ENCODE measurements at places on chromosomes 1 and 21. TPM values are rescaled to one million over a fixed set of nuclear protein-coding genes. Genes with fewer than 3 reads are reported as not detected.

Gene XKR8
- 8.2 TPM for polyA plus RNA-seq

Gene E2F2
- 4.2 TPM for polyA plus RNA-seq

Gene ATP1A4
- polyA plus RNA-seq: not detected

Gene PPCS
- polyA plus RNA-seq: 76.9 TPM

Gene OLIG2
- not detected for polyA plus RNA-seq

Gene NFYC
- 89.7 TPM for polyA plus RNA-seq

Gene ARHGEF2
- 82.3 TPM for polyA plus RNA-seq

Gene GPR37L1
- polyA plus RNA-seq: 0.06 TPM

Gene EPHA2
- 12.9 TPM for polyA plus RNA-seq

Gene GPR153
- polyA plus RNA-seq: 9.2 TPM

Gene GDAP2
- 19.4 TPM for polyA plus RNA-seq

Gene SLC44A5
- 16.6 TPM for polyA plus RNA-seq

Gene RCAN3
- polyA plus RNA-seq: 8.6 TPM

Gene DNASE2B
- polyA plus RNA-seq: 0.08 TPM

Gene MAN1A2
- 38.7 TPM for polyA plus RNA-seq

Gene LCE1F
- polyA plus RNA-seq: not detected

Gene OR14K1
- polyA plus RNA-seq: not detected

Gene ZSWIM5
- polyA plus RNA-seq: 6.4 TPM

Gene CDC7
- 22.5 TPM for polyA plus RNA-seq

Gene TNFSF4
- 2.0 TPM for polyA plus RNA-seq

Gene RNU1-3
- not detected for polyA plus RNA-seq

Gene RGSL1
- not detected for polyA plus RNA-seq

Gene MCOLN2
- 0.69 TPM for polyA plus RNA-seq

Gene PCP4
- 13.5 TPM for polyA plus RNA-seq

Gene S100A7A
- not detected for polyA plus RNA-seq

Gene DNAJC6
- 6.8 TPM for polyA plus RNA-seq

Gene CATSPERE
- polyA plus RNA-seq: 2.1 TPM

Gene OR6K3
- polyA plus RNA-seq: 0.07 TPM

Gene FCER1G
- polyA plus RNA-seq: 16.1 TPM

Gene WNT2B
- polyA plus RNA-seq: 4.8 TPM

Gene GIPC2
- polyA plus RNA-seq: 12.8 TPM

Gene RHBG
- 18.6 TPM for polyA plus RNA-seq

Gene SPOCD1
- 0.62 TPM for polyA plus RNA-seq

Gene DHRS3
- 89.8 TPM for polyA plus RNA-seq

Gene UBE2U
- polyA plus RNA-seq: not detected

Gene CC2D1B
- polyA plus RNA-seq: 45.1 TPM

Gene F13B
- polyA plus RNA-seq: not detected

Gene ZNF648
- polyA plus RNA-seq: 0.33 TPM

Gene GJC2
- polyA plus RNA-seq: 0.68 TPM

Gene CFHR3
- polyA plus RNA-seq: 0.69 TPM

Gene DLGAP3
- polyA plus RNA-seq: 2.7 TPM

Gene PLPP3
- polyA plus RNA-seq: 126 TPM

Gene ASH1L
- 37.5 TPM for polyA plus RNA-seq

Gene GCSAML
- 1.3 TPM for polyA plus RNA-seq

Gene CYP4Z1
- 0.66 TPM for polyA plus RNA-seq

Gene DYNLT4
- 0.14 TPM for polyA plus RNA-seq

Gene S100PBP
- 45.9 TPM for polyA plus RNA-seq

Gene CENPF
- polyA plus RNA-seq: 83.9 TPM
